Thyroid gland (tissue), 4 donors: ENCODE measurements at places on chromosomes 7 and 10.

DNA sequence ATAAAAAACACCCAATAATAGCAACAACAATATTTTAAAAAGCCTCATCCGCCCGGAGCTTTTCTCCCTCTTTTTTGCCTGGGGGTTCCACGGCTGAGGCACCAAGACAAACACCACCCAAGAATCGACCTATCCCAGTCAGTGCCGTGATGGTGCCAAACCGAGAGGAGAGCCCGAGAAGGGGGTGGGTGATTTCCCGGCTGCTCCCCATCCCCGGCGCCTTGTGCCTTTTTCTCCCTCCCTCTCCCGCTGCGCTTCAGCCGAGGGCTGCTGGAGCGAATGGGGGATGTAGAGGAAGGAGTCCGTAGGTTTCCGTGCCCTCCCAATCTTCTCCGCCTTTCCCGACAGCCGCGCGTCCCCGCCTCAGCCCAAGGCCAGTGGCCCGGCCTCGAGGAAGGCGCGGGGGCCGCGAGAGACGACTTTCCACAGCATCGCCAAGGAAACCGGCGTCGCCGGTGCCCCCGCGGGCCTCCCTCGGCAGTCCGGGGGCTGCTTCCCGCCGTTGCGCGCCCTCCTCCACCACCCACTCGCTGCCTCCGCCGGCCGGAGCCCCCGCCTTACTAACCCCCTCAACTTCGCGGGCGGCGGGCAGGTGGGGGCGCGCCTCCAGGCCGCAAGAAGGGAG lies 1.3 kb downstream of the EGR2 start:
- DNase-seq: peak; percentile 13

DNA sequence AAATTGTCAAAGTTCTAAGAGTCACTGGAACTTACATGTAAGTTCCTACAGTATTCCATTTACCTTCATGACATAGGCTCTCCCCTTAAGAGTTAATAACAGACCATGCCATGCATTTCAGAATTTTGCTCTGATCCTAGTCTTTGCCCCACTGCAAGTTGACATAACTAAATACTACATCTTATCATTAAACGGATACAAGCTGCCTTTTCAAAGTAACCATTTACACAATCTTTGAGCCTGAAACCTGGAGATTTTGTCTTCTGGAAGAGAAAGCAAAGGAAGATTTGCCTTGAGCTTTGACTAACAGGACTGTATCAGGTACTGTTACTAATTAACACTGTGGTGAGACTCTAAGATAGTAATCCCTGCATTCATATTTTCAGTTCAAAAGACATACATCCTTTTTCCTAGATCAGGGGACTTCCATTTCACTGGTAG lies 9.3 kb upstream of the AKR1D1 start:
- DNase-seq: no peak

DNA sequence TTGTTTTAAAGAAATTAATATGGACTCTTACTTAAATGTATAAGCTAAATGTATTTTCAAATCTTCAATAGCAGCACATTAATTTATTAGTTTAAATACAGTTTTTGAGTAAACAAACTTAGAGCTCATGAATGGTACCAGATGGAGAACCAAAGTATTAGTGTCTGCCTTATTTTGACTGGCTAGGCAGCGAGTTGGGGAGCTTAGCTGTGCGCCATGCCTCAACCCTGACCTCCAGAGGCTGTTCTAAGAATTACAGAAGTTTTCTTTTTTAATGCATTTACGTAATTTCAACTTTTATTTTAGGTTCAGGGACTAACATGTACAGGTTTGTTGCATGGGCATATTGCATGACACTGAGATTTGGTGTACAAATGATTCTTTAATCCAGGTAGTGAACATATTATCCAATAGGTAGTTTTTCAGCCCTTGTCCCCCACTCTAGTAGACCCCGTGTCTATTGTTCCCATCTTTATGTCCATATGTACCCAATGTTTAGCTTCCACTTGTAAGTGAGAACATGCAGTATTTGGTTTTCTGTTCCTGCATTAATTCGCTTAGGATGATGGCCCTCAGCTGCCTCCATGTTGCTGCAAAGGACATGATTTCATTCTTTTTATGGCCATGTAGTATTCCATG lies 166.8 kb downstream of the IQUB start:
- DNase-seq: peak; percentile 29

GRCh38 chr10:48655411-48656240 lies 29.0 kb upstream of the WDFY4 start:
- DNase-seq: peak; percentile 91

- DNase-seq: no peak
Observed at GRCh38 chr7:5824297-5824610, 42.8 kb upstream of the RNF216 start.

DNA sequence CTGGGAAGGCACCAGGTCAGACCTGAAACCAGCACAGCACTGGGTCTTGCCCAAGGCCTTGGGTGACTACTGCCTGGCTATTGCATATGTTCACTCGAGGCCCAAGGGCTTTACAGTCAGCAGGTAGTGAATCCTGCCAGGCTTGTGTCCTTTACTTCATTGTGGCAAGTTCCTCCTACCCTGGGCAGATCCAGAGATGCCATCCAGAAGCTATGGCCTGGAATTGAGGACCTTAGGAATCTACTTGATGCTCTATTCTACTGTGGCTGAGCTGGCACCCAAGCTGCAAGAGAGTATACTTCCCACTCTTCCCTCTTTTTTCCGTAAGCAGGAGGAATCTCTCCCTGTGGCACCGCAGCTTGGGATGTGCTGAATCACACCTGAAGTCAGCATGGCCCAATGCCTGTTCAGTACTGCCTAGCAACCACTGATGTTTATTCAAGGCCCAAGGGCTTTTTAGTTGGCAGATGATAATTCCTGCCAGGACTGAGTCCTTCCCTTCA lies 246.7 kb upstream of the CTBP2 start:
- DNase-seq: peak; percentile 26

DNA sequence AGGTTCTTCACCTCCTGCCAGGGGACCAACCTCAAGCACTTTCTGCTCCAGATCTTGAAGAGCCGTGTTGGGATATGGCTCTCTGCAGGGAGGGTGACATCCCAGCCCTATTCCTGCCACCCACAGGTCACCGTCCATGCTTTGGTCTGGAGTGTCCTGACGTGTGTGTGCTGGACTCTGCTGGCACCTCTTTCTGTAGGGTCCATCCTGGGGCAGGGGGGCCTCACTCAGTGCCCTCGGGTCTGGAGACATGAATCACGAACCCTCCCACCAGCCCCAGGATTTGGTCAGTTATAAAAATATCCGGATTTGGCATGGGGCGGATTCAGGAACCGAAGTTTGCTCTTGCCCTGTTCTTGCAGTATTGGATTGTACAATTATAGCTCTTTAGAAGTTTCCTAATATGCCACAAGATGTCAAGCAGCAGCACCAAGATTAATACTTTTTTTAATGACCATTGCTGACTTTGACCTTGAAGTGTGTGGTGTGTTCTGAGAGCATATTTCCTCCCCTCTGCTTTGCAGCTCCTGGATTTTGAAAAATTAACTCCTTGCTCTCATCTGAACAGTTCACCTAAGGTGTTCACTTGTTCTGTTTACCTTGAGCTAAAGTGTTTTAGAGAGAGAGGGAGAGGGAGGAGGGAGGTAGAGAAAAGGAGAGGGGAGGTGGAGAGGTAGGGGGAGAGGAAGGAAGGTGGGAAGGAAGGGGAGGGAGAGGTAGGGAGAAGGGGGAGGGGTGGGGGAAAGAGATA lies 95.4 kb upstream of the SHH start:
- DNase-seq: no peak

DNA sequence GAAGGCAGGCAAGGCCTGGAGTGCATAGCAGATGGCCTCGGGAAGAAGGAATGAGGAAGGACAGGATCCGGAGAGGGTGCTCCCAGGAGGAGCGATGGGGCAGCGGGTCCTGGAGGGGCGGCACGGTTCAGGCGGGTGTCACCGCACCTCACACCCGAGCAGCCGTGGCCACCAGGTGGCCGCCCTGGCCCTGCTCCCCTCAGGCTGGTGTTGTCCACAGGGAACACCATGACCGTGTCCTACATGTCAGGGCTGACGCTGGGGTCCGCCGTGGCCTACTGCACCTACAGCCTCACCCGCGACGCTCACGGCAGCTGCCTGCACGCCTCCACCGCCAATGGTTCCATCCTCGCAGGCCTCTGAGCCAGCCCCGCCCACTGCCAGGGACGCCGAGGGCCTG lies 19.8 kb downstream of the SLC29A4 start:
- no peak for DNase-seq

DNA sequence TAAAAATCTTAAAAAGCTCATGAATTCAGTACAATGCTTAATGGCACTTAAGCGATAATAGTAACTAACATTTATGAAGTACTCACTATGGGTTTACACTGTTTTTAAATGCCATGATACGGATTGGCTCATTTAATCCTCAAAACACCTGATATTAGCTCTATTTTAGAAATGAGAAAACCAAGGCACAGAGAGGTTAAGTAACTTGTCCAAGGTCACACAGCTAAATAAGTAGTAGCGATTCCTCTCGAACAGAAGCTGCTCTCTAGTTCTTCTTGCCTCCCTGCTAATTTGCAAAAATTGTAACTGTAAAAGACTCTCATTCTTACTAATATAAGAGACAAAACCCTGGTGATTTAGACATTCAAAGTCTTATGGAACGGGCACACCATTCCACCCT lies 110.7 kb upstream of the RHEB start:
- no peak for DNase-seq

DNA sequence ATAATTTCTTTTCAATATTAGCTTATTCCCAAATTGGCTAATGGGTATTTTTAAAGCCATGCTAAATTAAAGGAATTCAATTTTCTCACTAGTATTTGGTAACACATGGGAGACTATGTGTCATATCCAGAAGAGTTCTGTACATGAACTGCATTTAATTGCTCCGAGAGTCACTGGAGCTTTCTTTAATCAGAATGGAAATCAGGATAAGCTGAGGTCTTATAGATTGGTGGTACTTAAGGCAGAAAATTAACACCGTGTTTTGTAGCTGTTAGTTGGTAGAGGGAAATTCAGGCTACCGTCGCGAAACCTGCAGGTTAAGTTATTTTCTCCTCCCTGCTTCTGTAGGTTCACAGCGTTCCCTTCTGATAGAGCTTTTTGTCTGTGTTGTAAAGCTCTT lies at the start of gene WEE2:
Gene WEE2, plus strand, starts transcription at position 3 of the 400 bp plus-strand sequence. CDS start 406 bp downstream, outside the sequence.
- DNase-seq: no peak

- no peak for DNase-seq
Observed at GRCh38 chr7:29592866-29593265, 29.2 kb downstream of the PRR15 start.

DNA sequence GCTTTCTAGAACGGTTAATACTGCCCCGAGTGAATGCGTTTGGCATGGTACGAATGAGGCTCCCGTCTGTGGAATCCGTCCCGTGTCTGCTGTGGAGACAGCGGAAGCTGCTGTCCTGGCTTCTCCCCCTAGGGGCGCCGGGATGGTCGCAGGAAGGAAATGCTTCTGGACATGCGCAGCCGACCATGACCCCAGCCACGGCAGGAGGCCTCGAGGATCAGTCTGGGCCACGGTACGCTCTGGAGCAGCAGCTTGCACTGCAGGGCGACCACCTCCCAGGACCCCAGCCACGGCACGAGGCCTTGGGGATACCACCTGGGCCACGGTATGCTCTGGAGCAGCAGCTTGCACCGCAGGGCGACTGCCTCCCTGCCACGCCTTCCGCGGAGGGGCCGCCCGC lies 107.9 kb downstream of the CYTH3 start:
- DNase-seq: peak; percentile 18

GRCh38 chr7:28096713-28097112 lies 83.9 kb downstream of the JAZF1 start:
- peak; percentile 45 for DNase-seq

DNA sequence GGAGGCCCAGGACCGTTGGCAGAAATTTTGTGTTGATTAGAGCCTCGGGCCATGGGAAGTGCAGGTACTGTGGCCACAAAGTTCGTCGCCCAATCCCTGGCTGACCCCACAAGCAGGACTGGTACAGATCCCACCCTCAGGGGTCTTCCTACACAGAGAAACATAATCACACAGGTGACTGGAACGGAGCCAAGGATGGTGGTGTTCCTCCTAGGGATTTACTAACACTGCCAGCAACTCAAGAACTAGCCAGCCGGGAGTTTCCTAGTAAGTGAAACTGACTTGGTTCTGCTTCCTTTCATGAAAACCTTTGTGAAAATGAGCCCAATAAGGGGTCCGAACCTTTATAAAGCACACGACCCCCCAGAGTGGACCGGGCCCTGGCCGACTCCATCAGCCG lies 5.7 kb downstream of the CUX1 start:
- DNase-seq: peak; percentile 47

DNA sequence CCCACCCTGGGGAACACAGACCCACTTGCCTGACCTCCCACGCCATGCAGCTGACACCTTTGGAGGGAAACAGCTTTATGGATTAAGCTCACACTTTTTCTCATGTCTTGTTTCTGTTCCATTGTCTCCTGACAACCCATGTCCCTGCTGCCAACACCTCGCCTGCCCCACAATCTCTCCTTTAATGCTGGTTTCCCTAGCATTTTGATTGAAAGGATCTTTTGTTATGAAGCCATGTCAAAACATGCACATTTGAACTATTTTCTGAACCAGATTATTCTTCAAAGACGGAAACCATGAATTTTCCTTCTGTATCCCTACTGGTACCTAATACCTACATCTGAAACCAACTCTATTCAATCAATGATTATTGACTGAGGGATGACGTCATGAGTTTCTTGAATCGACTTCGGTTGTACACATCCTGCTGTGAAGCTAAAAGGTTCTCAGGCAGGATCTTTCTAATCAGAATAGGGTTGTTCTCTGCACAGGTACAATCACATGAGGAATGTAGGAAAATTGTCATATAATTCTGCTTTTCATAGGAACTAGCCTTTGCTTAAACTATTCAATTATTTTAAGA lies 106.2 kb upstream of the NEBL start:
- no peak for DNase-seq

DNA sequence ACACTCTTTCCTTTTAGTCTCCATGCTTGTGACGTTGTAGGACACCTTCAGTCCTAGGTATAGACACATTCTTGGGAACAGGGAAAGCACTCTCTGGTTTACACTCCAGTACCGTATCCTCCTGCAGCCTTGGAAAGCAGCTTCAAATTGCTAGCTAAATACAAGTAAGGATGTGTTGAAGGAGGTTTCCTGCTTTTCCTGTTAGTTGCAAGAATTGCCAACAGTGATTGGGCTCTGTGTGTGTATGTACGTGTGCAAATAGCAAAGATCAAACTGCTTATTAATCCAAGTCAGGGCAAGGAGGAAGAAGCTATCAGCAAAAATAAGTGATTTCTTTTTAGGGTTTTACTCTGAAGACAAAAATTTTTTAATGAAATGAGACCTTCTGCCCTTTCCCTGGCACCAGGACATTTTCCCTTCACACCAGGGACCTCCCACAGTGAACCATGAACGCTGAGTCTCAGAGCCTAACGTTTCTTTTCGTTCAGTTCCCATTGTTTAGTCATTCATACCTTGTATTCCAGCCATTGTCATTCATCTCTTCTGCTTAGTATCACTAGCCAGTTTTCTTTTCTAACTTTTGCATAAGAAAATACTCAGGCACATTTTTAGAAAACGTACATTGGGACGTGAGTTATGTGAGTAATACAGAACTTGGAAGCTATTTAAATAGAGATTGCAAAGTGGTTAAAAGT lies 36.9 kb upstream of the AUTS2 start:
- no peak for DNase-seq

- peak; percentile 64 for DNase-seq
Observed at GRCh38 chr7:139739863-139740597, 37.8 kb downstream of the HIPK2 start.
